Osteocyte (in vitro differentiated cells): ENCODE measurements at places on chromosomes 3 and 15. TPM values are rescaled to one million over a fixed set of nuclear protein-coding genes. Genes with fewer than 3 reads are reported as not detected.

DUSP7 gene
- total RNA-seq = 19.4 and 21.2 TPM in 2 replicates

DNA sequence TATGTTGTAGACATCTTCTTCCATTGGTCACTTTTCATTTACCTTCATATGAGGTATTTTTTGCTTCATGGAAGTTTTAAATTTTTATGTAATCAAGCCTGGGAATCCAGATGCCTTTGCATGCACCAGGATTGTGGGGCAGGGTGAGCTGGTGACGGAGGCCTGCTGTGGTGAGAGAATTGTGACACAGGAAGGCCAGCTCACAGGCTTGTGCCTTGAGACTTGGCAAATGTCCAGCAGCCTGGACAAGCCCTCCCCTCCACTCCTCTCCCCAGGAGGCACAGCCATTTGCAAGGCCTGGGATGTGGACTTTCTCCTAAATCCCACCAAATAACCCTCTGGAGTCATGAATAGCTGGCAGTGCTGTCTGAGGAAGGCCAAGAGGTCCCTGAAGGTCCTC is 67.4 kb downstream of the RHCG start:
- DNase-seq = no peak

GRCh38 chr15:73923488-73924164 is 2.6 kb upstream of the LOXL1 start:
- no peak for DNase-seq

DPPA2 gene
- not detected in 2 replicates for total RNA-seq

- DNase-seq = no peak
These were observed 230.0 kb upstream of the CNTN3 start for GRCh38 chr3:74844428-74844827.

DNA sequence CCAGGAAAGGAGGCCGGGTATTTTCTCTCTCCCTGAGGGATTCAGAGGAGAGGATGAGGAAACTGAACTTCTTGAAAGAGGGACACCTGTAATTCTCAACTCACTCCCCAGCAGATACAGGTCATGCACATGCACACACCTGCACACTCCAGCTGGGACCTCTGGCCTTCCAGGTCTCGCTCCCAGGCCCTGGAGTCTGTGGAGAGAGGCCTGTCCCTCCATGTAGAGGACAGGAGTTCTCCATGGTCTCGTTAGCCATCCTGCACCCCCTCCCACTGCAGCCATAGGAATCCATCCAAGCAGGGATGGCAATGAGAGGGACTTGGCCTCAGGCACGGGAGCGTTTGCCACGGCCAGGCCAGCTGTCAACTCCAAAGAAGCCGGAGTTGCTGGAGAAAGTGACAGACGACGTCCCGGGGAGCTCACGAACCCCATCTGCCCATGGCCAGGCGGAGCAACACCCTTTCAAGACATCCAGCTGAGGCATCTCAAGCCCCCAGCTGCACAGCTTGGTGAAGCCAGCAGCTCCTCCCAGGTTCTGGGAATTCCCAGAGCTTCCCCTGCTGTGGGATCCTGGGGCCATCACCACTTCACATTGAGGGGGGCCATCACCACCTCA is 223.3 kb downstream of the UACA start:
- no peak for DNase-seq

GRCh38 chr3:178669758-178670157 is 133.5 kb downstream of the KCNMB2 start:
- no peak for DNase-seq

- DNase-seq = no peak
These were observed 50.4 kb downstream of the IL12A start for GRCh38 chr3:160038862-160039562.

CLSTN2 gene
- 143 and 161 TPM in 2 replicates for total RNA-seq

SNX33 gene
- total RNA-seq = 36.3 and 36.7 TPM in 2 replicates

- DNase-seq = no peak
These were observed 58.9 kb downstream of the FOXP1 start for GRCh38 chr3:71524672-71525071.
